ENCODE measurements at places on chromosomes 16 and 17.

- no peak for DNase-seq
Observed at GRCh38 chr16:22262460-22262859, 34.7 kb upstream of the POLR3E start.

DNA sequence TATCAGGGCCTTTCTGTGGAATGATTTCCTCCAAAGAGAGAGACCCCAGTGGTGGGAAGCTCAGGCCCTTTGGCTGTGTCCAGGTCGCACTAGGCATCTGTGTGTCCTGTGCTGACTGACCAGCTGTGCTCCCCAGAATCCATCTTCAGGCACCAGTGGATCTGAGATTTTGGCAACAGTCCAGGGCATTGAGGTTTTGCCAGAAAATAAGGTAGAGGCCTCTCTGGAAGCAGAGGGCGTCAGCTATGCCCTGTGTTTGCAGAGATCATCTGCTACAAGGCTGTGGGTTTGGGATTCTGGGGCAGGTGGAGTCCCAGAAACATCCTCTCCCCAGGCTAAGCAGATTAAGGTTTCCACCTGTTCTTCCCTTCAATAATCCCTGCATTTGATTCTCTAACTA, 57.5 kb upstream of the TOB1 start:
- DNase-seq, result no peak

DNA sequence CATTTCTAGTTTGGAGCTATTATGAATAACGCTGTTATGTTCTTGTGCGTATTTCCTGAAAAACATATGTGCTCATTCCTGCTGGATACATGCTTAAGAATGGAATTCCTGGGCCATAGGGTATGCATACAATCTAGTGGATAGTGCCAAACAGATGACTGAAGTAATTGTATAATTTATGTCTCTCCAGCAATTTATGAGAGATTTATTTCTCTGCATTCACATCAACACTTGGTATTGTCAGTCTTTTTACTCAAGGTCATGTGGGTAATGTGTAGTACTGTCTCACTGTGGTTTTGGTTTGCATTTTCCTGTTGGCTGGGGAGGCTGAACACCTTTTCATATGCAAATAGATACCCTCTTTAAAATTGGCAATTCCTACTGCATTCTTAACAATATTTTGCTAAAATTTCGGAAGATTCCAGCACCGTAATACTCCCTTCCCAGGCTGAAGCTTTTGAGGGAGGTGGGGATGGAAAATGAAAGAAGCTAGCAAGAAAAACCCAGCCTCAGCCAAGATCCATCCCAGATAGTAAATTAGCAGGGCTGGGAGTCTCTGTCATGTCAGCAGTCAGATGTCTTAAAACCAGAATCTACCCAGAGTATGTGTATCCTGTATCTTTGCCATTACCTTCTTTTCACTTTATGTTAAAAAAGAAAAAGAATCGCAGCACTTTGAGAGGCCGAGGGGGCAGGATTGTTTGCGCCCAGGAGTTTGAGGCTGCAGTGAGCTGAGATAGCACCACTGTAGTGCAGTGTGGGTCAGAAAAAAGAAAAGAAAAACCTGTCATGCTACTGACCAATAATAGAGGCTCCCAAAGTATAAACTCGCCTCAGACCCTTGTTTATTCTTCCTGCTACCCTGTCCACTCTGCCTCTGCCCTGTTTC, 204.9 kb downstream of the LGALS9B start:
- DNase-seq, result no peak

- no peak for DNase-seq
Observed at GRCh38 chr16:30747331-30747730, 894 bp upstream of the PHKG2 start.

DNA sequence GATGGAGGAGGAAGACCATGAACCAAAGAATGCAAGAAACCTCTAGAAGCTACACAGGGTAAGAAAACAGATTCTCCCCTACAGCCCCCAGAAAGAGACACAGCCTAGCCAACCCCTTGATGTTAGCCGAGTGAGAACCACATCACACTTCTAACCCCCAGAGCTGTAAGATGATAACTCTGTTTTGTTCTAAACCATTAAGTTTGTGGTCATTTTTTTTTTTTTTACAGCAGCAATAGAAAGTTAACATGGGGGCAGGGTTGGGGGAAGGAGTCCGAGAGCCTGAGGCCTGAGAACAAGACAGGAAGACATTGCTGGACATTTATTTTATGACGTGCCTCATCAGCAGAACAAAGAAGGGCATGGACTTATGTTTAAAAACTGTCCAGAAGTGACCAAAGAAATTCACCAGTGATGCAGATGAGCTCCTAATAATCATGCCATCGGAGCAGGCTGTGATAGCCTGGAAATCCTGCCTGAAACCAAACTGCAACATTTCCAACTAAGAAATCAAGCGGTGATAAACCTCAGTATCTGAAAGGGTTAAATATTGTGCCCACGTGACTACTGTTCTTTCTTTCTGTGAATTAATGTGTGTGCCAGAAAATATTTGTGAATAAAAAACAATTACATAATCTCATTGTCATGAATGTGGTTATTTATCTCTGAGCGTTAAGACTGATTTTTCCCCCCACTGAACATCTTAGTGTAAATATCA, 1.1 kb downstream of the ABCA9 start:
- DNase-seq, result no peak

All from stimulated activated effector memory CD8-positive, alpha-beta T cell treated with anti-CD3 and anti-CD28 coated beads, Interleukin-12 subunit alpha, Interleukin-12 subunit beta, amount 100 ng/mL, for 72 hours (primary cell).